Right renal pelvis (tissue), 4 donors: ENCODE measurements at places on chromosomes 16 and 17.

- DNase-seq, result no peak
Observed at GRCh38 chr17:81239714-81240555, 817 bp downstream of the NDUFAF8 start.

- peak; percentile 47 for DNase-seq
Observed at GRCh38 chr16:4116325-4117249, at the start of gene ADCY9. Gene ADCY9 (minus strand): TSS chr16:4116442. CDS start chr16:4115442, 1,000 bp downstream.

DNA sequence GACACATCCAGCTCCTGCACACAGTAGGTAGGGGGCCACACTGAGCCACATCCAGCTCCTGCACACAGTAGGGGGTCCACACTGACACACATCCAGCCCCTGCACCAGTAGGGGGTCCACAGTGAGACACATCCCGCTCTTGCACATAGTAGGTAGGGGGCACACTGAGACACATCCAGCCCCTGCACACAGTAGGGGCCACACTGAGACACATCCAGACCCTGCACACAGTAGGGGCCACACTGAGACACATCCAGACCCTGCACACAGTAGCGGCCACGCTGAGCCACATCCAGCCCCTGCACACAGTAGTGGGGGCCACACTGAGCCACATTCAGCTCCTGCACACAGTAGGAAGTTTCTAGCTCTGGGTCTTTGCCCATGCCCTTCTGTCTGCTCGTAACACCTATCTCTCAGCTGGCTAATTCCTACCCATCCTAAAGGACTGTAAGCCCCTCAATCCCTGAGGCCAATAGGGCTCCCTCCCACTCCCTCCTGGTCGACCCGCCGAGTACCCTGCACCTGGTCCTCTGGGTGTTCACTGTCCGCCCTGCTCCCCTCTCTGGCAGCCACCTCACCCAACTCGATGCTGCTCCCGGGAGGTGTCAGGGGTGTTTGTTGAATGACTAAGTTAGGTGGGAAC, 9.4 kb upstream of the ATP2A3 start:
- no peak for DNase-seq

- DNase-seq, result no peak
Observed at GRCh38 chr16:6993544-6993943, 339.1 kb upstream of the RBFOX1 start.

DNA sequence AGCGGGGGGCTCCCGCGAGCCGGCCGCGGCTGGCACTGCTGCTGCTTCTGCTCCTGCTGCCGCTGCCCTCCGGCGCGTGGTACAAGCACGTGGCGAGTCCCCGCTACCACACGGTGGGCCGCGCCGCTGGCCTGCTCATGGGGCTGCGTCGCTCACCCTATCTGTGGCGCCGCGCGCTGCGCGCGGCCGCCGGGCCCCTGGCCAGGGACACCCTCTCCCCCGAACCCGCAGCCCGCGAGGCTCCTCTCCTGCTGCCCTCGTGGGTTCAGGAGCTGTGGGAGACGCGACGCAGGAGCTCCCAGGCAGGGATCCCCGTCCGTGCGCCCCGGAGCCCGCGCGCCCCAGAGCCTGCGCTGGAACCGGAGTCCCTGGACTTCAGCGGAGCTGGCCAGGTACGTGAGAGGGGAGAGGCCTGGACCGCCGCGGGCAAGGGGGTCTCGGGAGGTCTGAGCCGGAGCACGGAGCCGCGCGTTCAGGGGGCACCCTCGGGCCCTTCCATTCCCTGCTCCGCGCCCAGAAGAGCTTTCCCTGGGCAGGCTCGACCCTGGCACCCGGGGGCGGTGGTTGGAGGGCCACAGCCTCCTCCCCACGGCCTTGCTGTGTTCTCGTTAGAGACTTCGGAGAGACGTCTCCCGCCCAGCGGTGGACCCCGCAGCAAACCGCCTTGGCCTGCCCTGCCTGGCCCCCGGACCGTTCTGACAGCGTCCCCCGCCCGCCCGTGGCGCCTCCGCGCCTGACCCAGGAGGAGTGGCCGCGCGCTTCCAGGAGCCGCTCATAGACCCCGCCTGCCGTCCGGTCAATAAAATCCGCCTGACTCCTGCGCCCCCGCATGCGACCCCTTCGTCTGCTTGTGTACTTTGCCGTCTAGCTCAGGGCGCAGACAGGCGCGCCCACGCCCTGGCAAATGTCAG, 591 bp downstream of the NPW start:
- DNase-seq, result no peak

- DNase-seq, result no peak
Observed at GRCh38 chr16:49851468-49851787, 4.5 kb downstream of the ZNF423 start.

DNA sequence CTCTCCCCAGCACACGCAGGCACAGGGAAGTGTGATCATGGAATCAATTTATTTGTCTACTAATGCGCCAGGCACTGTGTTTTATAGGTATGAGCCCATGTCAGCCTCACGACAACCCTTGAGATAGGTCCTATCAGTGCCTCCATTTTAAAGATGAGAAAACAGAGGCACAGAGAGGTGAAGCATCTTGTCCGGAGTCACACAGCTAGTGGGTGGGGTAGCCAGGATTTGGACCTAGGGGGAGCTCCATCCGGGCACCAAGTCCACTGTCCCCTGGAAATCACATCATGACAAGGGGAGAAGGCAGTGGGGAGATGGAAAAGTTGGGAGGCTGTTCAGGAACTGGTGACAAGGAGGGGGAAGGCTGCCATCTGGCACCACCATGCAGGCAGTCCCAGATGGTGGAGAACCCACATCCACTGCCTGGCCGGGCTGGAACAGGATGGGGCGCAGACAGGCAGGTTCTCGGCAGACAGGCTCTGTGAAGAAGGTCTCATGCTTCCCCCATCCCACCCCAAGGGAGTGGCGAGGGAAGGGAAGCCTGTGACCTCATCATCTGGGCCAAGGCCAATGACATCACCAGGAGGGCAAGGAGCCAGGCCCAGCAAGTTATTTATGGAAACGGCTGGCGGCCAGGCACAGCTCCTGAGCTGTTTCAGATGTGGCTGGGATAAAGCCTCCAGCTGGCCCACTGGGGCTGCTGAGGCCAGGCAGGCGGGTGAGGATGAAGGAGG, 126.0 kb upstream of the SDK2 start:
- peak; percentile 51 for DNase-seq

GRCh38 chr17:43881181-43881580, 26.2 kb downstream of the MPP2 start:
- no peak for DNase-seq

- DNase-seq, result no peak
Observed at GRCh38 chr16:22787466-22788192, 26.3 kb upstream of the HS3ST2 start.

DNA sequence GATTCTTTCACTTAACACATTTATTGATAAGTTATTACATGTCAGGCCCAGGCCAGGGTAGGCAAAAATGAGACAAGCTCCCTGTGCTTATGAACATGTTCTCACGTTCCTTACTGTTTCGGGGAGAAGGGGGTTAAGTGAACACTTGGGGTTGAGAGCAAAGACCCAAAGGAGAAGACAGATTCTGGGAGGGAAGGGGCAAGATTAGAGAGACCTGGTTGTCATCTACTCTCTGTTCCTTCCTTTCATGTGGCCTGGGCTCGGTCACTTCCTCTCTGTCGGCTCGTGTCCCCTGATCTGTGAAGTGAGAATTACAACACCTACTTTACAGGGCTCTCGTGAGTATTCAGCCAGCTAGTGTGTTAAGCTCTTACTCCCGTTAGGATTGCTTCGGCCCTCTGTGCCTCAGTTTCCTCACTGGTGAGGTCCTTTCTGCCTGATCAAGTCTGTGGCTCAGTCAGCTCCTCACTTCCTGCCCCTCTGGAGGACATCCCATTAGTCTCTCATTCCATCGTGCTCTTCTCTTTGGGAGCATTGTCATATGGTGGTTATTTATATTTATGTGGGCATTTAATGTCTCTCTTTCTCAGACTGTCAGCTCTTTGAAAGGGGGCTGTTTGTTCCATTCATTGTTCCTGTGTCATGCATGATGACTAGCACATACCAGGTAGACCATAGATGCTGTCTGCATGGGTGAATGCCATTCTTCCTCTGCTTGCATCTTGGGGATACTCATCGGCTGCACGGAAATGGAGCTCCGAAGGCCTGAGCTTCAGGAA, 38.9 kb downstream of the PLCG2 start:
- no peak for DNase-seq

- no peak for DNase-seq
Observed at GRCh38 chr16:495127-495748, 32.3 kb upstream of the CAPN15 start.

DNA sequence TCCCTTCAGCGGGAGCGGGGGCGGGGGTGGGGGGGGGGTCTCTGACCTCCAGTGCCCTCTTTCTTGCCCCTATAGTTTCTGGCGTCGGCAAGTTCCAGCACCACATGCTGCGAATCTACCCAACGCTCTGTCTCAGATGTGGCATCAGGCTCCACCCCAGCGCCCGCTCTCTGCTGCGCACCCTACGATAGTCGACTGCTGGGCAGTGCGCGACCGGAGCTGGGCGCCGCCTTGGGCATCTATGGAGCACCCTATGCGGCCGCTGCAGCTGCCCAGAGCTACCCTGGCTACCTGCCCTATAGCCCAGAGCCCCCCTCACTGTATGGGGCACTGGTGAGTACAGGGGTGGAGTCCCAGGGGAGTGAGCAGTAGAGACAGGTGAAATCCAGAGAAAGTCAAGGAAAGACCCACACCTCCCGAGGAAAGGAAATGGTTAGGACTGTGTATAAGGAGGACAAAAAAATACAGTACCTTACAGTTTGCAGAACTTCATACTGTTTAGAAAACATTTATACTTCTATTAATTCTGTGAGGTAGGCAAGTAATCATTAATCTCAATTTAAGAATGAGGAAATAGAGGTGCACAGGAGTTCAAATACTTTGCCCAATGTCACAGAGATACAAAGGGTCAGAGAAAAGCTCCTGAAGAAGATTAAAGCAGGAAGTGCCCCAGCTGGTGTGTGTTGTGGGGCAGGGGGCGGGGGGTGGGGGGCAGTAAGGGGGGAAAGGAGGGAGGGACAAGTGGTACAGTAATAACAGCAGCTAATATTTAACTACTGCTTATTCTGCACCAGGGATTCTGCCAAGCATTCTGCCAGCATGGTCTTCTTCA, 2.5 kb downstream of the IRX6 start:
- DNase-seq, result no peak

GRCh38 chr16:22633280-22633679, 122.6 kb downstream of the NPIPB5 start:
- DNase-seq, result no peak

GRCh38 chr17:77479372-77480198, 338.8 kb downstream of the SEC14L1 start:
- no peak for DNase-seq

GRCh38 chr17:44202756-44203155, 3.1 kb upstream of the ATXN7L3 start:
- DNase-seq, result no peak

GRCh38 chr16:10982465-10983150, 38.2 kb downstream of the CLEC16A start:
- no peak for DNase-seq

- DNase-seq, result no peak
Observed at GRCh38 chr17:78019367-78019975, 61.0 kb downstream of the TNRC6C start.

DNA sequence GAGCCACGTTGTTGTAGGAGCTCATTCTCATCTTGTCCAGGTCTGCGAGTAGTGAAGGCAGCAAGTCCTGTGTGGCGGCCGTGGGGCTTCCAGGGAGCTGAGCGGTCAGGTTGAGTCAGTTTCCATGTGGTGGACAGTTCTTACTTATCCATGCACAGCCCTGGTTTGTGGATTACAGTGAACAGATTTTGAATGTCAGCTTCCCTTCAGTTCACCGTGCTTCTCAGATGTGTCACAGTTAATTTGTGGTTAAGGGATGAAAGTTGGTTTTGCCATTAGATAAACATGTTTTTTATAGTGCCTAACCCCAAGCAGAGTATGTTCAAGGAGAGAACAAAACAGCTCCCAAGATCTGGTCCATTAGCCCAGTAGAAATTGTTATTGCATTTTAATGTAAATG, 103.1 kb downstream of the RPTOR start:
- DNase-seq, result no peak

- DNase-seq, result no peak
Observed at GRCh38 chr16:63146251-63146650, 1110.0 kb upstream of the CDH8 start.

DNA sequence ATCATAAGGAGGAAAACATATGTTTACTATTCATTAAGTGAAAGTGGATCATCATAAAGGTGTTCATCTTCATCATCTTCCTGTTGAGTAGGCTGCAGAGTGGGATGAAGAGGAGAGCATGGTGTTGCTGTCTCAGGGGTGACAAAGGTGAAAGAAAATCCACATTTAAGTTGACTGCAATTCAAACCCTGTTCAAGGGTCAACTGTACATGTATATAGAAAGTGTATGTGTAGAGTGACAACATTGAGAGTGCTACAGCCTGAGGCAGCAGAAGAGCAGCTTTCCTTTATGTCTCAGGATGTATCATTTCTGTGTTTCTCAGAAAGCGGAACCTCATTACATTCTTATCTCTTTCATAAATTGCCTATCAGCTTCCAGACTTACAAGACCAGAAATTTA, 17.2 kb downstream of the ORC6 start:
- DNase-seq, result no peak

DNA sequence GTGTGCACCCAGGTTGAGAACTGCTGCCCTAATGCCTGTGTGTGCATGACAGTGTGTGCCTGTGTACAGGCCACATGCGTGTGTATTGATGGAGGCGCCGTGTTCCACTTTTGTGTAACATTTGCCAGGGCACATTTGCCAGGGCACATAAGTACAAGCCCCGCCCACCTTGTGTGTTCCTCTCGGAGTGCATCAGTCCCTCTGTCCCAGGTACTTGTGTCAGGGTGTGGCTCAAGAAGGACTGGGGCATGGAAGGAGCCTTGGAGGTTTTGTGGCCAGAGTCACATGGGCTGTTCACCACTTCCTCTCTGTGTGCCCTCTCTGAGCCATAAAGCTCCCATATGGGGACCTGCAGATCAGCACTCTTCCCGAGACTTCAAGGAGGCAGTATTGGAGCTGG, 73.9 kb downstream of the MRM1 start:
- DNase-seq, result no peak

DNA sequence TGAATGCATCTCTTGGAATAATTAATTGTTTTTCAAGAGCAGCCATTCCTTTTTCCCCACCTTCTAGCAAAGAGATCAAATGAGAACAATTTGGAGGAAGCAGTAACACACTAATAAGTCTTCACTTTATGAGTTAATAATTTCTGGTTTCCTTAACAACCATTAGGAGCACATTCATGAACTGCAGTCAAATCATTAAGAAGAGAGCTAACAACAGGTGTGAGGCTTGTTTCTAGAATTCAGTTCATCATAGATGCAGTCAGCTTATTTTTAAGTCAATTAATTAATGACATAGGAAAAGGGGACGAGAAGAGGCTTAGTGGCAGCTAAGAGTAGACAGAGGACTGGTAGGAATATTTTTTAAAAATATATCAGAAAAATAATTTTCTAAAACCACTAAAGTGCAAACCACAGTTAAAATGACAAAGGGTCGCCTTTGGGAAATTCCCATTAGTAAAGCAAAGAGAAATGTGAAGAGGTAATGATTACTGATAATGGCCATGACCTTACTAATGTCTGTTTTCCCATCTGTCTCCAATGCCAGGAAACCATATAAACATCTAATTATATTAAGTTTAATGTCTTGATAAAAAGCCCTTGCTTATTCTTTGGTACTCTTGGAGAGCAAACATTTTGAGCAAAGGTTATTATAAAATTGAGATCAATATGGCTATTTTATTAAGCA, 184.2 kb downstream of the KCNJ2 start:
- no peak for DNase-seq

GRCh38 chr17:31654936-31655335, 204.1 kb downstream of the COPRS start:
- no peak for DNase-seq

GRCh38 chr16:81809567-81809966, 30.5 kb downstream of the PLCG2 start:
- no peak for DNase-seq
